ENCODE measurements at places on chromosomes 1 and 21. TPM values are rescaled to one million over a fixed set of nuclear protein-coding genes. Genes with fewer than 3 reads are reported as not detected.

DNA sequence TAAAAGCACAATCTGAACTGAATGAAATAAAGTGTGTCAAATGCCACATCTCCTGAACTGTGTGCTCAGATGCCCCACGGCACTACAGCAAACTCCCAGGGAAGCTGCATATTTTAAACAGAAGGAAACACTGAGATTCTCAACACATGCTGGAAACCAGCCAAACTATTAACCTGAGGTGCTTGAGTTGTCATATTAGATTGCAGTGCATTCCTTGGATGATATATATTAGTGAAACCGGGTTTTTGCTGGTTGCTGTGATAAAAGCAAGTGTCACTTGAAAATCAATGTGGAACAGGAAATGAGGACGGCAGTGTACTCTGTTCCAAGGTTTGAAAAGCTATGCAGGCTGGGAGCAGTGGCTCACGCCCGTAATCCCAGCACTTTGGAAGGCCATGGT is 8.7 kb downstream of the SYNJ1 start:
- no peaks in the 10 kb centered on the region for H3K27me3 ChIP-seq
- H3K4me1 ChIP-seq, result peaks cover 24% of the 10 kb centered on the region
- no peak overlapping the region for H3K27ac ChIP-seq
- no peak for DNase-seq
- H3K36me3 ChIP-seq, result peaks cover 68% of the 10 kb centered on the region
- H3K4me3 ChIP-seq, result no peak overlapping the region

Gene STUM
- total RNA-seq, result 0.65 TPM

DNA sequence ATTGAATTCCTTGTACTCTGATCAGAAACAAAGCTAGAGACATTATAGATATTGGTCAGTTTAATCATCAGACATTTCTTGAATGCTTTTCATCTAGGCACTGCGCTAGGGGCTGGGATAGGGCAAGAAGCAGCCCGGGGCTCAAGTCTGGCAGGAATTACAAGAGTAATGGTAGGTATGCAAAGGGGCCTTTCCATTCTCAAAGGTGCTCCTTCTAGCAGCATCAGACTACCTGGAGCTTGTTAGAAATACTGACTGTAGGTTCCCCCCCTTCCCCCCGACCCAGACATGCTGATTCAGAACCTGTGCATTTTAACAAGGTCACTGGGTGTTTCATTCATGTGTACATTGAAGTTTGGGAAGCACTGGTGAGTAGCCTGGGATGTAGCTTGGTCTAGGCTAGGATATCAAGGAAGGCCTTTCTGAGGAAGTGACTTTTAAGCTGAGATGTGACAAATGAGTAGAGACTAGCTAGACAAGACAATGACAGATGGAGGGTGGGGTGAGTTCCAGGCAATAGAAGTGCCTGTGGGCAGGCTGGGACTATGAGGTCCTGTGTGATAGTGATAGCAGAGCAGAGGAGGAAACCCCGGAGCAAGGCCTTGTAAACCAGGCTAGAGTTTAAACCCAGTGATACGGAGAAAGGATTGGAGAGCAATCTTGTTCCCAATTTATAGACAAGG is 26.3 kb downstream of the NFASC start:
- H3K27ac ChIP-seq, result no peak overlapping the region
- no peaks in the 10 kb centered on the region for H3K36me3 ChIP-seq
- H3K4me1 ChIP-seq, result no peaks in the 10 kb centered on the region
- DNase-seq, result no peak
- H3K4me3 ChIP-seq, result peak overlapping the region; percentile 5

Gene LDLRAD1
- total RNA-seq, result not detected

Gene CTSS
- 72.5 TPM for total RNA-seq

Gene NCF2
- total RNA-seq, result 0.91 TPM

GRCh38 chr1:197170538-197170937 is 24.1 kb upstream of the ASPM start:
- no peaks in the 10 kb centered on the region for H3K4me1 ChIP-seq
- H3K27me3 ChIP-seq, result no peaks in the 10 kb centered on the region
- H3K27ac ChIP-seq, result peak overlapping the region; percentile 21
- peaks cover 6% of the 10 kb centered on the region for H3K36me3 ChIP-seq

Gene TDRD5
- not detected for total RNA-seq

Gene RORC
- not detected for total RNA-seq

Gene CCDC17
- total RNA-seq, result 9.2 TPM

DNA sequence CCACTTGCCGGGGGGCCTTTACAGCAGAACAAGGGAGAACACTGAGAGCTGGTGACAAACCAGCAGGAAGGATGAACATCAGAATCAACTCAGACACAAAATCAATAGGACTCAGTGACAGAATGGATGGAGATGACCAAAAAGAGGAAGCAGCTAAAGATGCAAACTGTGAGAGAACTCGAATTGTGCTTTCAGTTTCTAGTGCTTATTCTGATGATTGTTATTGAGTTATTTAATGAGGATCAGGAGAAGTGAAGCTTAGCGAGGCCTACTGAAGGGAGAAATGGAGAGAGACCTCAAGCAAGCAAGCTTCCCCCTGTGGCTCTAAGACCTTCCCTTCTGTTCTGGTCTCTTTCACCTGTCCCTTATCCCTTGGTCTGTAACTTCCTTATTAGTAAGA is 30.3 kb upstream of the TMEM125 start:
- no peak overlapping the region for H3K27ac ChIP-seq
- no peaks in the 10 kb centered on the region for H3K4me1 ChIP-seq
- H3K36me3 ChIP-seq, result no peaks in the 10 kb centered on the region
- DNase-seq, result no peak
- no peak overlapping the region for H3K4me3 ChIP-seq

DNA sequence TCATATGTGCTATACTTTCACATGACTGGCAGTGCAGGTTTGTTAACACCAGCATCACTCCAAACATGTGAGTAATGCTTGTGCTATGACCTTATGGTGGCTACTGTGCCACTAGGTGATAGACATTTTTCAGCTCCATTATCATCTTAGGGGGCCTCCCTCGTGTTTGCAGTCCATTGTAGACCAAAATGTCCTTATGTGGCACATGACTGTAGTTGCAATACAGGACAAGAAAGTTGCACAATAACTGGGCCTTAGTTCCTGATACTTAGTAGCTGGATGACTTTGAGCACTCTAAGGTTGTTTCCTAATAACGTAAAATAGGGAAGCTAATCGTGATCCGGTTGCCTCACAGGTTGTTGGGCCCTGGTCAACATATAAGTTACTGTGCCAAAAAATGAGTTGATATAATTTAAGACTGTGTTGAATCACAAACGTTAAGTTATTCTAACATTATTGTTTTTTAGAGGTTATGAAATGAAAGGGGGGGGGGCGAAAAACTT is 511 bp upstream of the SNX27 start:
- H3K4me1 ChIP-seq, result peaks cover 38% of the 10 kb centered on the region
- H3K36me3 ChIP-seq, result peaks cover 14% of the 10 kb centered on the region
- no peak for DNase-seq
- H3K27me3 ChIP-seq, result peaks cover 3% of the 10 kb centered on the region

DNA sequence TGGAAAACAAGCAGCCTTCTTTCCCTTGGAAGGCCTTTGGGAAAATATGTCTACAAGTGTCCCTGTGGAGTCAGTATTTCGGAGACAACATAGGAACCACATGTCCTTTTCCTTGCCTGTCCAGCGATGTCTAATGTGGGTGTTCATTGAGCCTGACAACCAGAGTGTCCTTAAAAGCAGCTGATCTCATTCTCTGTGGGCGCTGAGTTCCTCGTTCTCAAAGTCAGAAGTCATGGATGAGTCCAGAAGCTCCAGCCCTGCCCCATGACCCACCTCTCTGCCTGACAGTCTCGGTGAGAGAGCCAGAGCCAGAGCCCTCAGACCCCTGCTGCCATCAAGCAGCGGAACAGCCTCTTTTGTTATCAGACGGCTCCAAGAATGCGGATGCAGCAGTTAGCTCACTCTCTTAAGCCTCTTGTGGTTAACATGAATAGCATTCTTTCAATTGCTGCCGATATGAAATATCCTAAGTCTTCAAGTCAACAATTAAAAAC is 329.2 kb downstream of the TGFB2 start:
- H3K4me3 ChIP-seq, result no peak overlapping the region
- H3K27ac ChIP-seq, result no peak overlapping the region
- no peaks in the 10 kb centered on the region for H3K36me3 ChIP-seq
- no peaks in the 10 kb centered on the region for H3K27me3 ChIP-seq
- H3K4me1 ChIP-seq, result no peaks in the 10 kb centered on the region

Gene RHD
- total RNA-seq, result not detected

Gene RAB3B
- 0.05 TPM for total RNA-seq

DNA sequence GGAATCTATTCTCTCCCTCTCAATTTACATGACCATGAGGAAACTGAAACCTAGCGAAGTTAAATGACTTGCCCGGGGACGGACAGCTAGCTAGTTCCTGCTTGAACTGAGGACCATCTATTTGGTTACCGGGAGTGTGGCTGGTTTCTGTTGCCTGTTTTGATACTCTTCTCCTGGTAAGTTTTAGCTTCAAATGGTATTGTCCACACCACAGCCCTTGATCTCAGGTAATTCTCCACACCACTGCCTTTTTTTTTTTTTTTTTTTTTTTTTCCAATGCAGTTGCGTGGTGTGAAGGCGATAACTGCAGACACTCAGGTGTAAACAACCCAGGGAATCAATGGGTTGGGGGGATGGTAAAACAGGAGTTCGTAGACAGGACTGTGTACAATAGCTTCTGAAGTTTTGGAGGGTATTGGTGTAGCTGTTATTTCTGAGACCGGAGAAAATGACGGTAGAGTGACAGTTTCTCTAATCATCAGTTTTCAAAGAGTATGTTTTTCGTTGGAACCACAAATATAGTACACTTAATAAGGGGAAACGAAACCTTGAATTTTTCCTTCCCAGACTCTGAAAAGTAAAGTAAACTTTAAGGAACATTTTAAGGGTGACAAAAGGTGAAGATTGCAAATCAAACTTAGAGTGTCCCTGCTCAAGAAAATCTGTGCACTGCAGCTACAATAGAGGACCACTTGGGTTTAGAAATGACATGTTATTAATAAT is 125.3 kb upstream of the CACYBP start:
- peak overlapping the region; percentile 74 for H3K4me3 ChIP-seq
- H3K4me1 ChIP-seq, result peaks cover 3% of the 10 kb centered on the region
- peak overlapping the region; percentile 67 for H3K27ac ChIP-seq
- no peaks in the 10 kb centered on the region for H3K27me3 ChIP-seq

- H3K4me1 ChIP-seq, result no peaks in the 10 kb centered on the region
- no peak for DNase-seq
- no peaks in the 10 kb centered on the region for H3K36me3 ChIP-seq
- H3K4me3 ChIP-seq, result no peak overlapping the region
Observed at GRCh38 chr1:79711001-79711431, 704.5 kb upstream of the ADGRL4 start.

- no peak for DNase-seq
- H3K4me3 ChIP-seq, result no peak overlapping the region
- H3K27ac ChIP-seq, result peak overlapping the region; percentile 37
- no peaks in the 10 kb centered on the region for H3K36me3 ChIP-seq
- no peaks in the 10 kb centered on the region for H3K27me3 ChIP-seq
- peaks cover 45% of the 10 kb centered on the region for H3K4me1 ChIP-seq
Observed at GRCh38 chr1:108046026-108046425, 81.0 kb upstream of the VAV3 start.

Gene MTARC1
- total RNA-seq, result not detected

DNA sequence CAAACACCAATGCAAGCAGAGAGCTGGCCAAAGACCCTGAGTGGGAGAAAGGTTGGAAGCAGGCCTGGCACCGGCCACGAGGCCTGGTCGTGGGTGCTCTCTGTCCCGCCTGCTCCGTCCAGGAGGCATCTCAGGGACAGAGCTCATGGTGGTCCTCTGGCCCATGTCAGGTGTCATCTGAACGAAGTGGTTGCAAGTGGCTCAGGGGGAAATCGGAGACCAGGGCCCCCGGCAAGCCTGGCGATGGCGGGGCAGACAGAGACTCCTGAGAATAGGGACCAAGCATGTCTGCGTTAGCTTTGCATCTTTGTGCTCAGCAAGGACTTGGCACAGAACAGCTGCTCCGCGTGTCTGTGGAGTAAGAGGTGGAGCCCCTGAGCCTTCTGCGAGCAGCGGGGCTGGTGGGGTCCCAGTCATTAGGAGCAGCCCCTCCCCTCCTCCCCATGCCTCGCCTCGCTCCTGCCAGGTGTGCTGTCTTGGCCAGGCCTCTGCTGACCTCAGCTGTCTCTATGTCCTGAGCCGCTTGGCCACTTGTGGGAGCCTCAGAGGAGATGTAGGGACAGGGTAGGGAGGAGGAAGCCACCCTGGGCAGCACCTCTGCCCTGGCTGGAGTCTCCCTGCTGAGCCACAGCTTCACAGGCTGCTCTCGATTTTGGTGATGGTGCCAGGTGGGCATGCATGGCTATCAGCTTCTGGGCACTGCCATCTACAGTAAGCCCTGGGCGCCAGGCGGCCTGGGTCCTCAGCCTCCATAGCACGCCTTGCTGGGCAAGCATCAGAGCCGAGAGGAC is 362.9 kb upstream of the VAMP3 start:
- no peaks in the 10 kb centered on the region for H3K36me3 ChIP-seq
- H3K27me3 ChIP-seq, result no peaks in the 10 kb centered on the region
- H3K4me3 ChIP-seq, result no peak overlapping the region

Gene HES2
- total RNA-seq, result not detected

DNA sequence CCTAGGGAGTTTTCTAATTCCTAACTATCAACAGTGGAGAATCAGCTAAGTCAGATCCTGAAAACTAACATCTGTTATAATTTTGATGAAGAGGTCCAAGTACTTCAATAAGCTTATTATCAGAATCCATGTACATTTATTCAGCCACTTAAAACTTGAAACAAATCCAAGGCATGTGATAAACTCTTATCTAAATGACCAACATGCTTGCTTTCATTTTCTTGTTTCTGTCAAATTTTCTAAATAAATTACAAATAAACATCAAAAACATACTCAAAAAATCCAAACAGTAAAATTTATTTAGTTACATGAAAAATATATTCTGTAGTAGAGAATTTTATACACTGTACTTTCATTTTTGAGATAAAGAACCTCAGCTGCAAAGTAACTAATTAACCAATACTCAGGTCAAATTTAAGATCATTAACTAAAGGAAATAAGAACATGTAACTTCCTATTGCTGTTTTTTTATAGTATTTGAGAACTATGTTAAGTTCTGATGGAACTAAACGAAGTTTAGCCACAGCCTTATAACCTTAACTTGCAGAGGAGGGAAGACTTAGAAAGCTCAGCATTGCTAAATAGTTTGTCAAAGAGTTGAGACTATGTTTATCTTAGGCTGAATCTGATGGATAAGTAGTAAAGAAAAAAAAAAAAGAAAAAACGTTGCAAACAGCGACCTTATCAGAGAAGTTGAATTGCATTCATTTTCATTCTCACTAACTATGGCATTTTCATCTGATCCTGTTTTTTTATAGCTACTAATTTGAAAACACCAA is 44.9 kb downstream of the SYNJ1 start:
- DNase-seq, result no peak
- peaks cover 3% of the 10 kb centered on the region for H3K36me3 ChIP-seq
- no peak overlapping the region for H3K4me3 ChIP-seq
- no peak overlapping the region for H3K27ac ChIP-seq
- no peaks in the 10 kb centered on the region for H3K27me3 ChIP-seq
- no peaks in the 10 kb centered on the region for H3K4me1 ChIP-seq

GRCh38 chr21:45152265-45152746 is 77.9 kb downstream of the ADARB1 start:
- peaks cover 10% of the 10 kb centered on the region for H3K36me3 ChIP-seq
- DNase-seq, result peak; percentile 69

Gene TTC24
- 44.3 TPM for total RNA-seq

DNA sequence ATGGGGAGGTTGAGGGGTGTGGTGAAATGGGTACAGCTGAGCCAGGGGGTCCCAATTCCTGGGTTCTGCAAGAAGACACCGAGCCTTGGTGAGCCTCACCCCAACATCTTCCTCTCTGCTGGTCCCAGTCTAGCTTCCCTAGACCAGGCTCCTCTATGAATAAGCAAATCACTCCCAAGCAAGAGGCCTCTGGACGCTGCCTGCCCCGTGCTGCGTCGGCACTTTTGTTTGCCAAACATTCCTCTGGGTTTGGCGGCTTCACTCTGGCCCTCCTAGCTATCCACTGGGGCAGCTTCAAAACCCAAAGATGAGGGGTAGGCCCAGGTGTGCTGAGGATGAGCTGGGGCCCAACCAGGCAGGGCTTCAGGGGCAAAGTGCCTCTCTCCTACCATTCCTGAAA is 137.1 kb upstream of the CD34 start:
- no peak for DNase-seq
- no peaks in the 10 kb centered on the region for H3K36me3 ChIP-seq
- H3K4me1 ChIP-seq, result peaks cover 8% of the 10 kb centered on the region
